ENCODE measurements at places on chromosomes 2 and 18. TPM values are rescaled to one million over a fixed set of nuclear protein-coding genes. Genes with fewer than 3 reads are reported as not detected.

BUB1 gene
- 24.3 TPM for polyA plus RNA-seq

CD8B2 gene
- polyA plus RNA-seq: 0.19 TPM

ITGB6 gene
- 21.0 TPM for polyA plus RNA-seq

SPP2 gene
- polyA plus RNA-seq: not detected

EVX2 gene
- polyA plus RNA-seq: not detected

ANKRD62 gene
- polyA plus RNA-seq: 0.07 TPM
